ENCODE measurements at places on chromosomes 4 and X.

DNA sequence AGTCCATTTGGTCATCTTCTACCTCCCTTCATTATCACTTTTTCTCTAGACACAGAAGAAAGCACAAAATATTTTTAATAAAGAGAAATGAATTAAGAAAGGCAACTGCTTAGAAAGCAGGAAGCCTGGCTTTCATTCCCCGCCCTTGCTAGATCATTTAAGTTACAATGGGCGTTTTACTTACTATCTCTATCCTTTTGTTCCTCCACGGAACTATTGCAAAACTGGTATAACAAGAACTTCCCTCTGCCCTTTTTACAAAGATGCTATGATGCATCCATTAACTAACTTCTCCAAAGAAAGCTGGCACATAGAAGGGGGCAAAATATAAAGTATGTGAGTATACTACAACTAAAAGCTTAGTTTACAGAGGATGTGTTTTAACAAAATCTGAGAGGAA, 434.5 kb upstream of the FTHL17 start:
- DNase-seq, result no peak

GRCh38 chr4:141724646-141725045, 88.3 kb downstream of the IL15 start:
- no peak for DNase-seq

GRCh38 chr4:15260758-15261157, 167.1 kb upstream of the C1QTNF7 start:
- no peak for DNase-seq

DNA sequence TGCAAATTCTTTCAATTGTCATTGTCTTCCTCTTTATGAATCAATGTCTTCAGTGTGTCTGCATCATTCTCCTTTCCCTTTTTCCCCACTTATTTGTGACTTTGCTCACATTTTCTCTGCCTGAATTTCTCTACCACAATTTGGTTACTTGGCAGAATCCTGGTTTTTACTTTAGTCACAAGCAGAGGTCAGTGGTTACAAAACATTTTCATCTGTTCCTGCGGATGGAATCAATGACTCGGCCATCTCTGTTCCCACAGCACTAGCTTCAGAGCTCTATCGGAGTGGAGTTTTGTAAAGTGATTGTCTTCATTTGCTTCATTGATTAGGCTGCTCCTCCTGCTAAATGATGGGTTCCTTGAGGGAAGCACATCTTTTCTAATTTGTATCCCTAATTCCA, 501.3 kb upstream of the AADAT start:
- DNase-seq, result no peak

DNA sequence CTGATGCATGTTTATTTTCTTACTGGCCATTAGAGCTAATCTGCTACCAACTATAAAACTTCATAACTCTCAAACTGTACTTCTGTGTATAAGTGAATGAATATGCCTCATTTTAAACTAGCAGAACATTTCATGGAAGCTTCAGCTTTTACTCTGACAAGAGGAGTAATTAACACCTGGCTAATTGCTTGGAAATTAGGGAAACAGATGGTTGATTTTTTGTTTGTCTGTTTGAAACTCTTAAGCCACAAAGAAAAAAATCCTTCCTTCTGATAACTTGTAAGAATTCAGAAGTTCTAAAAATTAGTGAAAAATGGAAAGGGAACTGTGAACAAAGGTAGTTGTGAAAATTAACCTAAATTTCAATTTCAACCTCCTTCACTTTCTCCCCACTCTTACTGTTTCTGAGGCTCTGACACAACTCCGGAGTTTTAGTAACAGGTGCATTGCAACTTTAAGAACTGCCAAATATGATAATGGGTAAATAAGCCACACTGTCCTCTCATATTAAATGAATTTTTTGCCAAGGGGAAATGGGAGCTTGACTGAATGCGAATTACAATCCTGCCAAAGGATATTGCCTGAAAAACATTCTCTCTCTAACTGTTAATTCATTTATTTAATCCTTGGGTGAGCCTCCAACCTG, 1.0 kb downstream of the EGF start:
- DNase-seq, result peak; percentile 11

DNA sequence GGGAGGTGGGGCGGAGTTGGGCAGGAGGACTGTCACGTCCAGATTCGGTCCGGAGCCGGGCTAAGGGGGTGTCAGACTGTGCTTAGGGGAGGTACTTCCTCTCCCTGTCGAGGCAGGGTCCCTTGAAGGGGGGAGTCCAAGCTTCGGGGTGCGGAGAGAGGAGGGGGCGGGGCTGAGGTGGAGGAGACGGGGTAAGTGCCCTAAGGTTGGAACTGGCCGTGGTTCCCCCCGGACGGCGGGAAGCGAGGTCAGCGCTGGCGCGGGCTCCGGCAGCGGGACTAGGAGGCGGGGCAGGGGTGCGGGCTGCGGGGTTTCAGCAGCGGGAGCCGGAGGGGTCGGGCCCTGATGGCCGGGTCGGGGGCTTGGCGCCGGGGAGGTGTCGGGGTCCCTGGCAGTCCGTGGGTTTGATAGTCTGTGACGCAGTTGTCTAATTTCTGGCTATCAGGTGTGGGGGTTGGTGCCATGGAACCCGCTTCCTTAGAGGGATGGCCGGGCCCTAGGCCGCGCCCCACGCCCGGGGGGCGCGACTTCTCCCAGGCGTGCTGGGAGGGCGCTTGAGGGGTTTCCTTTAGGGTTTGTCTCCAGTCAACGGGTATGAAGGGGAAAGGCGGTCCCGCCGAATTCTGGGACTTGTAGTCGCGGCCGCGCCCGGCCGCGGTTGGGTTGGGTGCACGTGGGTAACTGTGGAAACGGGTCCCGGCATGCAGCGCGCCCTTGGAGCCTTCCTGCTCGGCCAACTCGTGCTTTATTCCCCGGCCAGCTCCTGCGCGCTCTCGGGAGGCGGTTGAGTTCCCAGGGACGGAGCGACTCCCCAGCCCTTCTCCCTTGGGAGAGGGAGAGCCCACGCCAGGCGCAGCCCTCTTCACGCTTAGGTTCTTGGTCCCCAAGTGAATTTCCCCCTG, 1.5 kb downstream of the DCUN1D4 start:
- peak; percentile 79 for DNase-seq

GRCh38 chrX:113793563-113793962, 790.3 kb upstream of the HTR2C start:
- no peak for DNase-seq

- DNase-seq, result no peak
These were observed 551.5 kb upstream of the PITX2 start for GRCh38 chr4:111174331-111174730.

DNA sequence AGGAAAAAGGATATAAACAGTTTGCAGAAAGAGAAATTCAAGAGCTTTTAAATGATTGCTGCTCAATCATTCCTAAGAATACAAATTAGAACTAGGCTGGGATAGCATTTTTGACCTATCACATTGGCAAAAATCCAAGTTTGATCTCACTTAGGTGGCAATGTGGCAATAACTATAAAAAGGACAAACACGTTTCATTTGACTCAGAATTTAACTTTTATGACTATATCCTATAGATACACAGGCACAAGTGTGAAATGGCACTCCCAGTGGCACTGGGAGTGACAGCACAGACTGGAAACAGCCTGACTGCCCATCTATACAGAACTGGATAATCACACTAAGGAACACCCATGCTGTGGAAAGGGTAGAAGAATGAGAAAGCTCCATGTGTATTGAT, 11.1 kb downstream of the CENPU start:
- DNase-seq, result no peak

GRCh38 chr4:182576601-182577289, 333.5 kb downstream of the TENM3 start:
- no peak for DNase-seq
